NCI-H2227 treated with DMSO at 0.1 percent for 48 hours (cell line): ENCODE measurements at places on chromosomes 4 and X.

- DNase-seq, result no peak
These were observed 20.3 kb upstream of the GTPBP6 start for GRCh38 chrX:338836-339400.

DNA sequence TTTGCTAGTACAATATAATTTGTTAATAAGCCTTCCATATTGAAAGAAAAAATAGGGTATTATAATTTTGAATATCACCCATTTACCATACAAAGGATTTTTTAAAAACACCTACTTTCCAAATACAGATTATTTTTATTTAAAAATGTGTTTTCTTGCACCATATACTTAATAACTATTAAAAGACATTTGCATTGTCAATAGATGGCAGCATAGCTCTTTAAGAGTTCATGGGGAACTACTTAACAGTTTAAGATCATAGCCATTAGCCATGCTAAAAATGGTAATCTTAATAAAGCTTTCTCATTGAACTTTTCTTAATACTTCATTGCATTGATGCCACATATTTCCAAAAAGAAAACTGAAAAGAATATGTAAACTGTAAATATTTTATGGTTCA lies 1995.9 kb downstream of the C4orf33 start:
- DNase-seq, result no peak

DNA sequence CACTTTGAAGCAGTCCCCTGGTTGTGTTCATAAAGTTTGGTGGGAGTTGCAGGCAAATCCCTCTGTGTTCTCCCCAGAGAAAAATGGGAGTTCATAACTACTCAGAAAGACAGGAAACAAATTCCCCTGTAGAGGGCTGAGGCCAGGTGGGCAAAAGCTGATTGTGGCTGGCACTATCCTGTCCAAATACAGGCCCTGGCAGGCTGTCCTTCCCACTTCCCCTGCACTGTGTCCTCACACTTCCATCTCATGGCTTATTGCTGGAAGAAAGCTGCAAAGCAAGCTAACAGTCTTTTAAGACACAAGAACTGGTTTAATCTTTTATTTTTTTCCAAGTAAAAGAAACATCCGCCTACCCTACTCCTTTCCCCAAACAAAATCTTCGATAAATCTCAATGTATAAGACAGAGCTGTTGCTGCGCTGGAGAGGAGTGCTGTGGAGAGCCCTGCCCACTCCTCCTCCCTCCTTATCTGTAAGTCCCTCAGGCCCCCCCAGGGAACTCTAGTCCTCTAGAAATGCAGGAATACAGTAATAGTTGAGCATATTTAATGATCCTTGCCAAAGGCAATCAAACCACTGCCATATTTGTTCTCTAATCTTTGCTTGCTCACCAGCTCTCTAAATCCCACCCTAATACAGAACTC lies 14.0 kb downstream of the TAPT1 start:
- DNase-seq, result no peak

GRCh38 chrX:138287205-138287877 lies 424.2 kb downstream of the FGF13 start:
- DNase-seq, result no peak

- DNase-seq, result no peak
These were observed 260.1 kb upstream of the ETNPPL start for GRCh38 chr4:109022961-109023360.

- no peak for DNase-seq
These were observed 97.9 kb downstream of the NEUROG2 start for GRCh38 chr4:112418092-112418491.

- no peak for DNase-seq
These were observed 665.2 kb downstream of the FAT4 start for GRCh38 chr4:125979950-125980349.

DNA sequence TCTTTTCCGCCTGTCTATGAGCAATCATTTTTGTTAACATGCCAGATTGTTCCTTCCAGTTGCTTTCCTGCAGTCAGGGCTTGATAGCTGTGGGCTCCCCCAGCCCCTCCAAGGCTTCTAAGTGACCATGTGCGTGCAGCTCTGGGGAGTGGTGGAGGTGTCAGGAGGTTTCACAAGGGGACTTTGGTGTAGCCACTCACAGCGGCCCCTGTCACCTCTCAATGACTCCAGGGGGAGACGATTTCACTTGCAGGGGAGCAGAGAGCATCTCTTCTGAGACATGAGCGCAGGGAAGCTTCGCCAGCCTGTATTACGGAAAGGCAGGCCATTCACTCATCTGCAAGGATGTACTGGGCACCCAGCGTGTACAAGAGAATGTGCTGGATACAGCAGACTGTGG lies 3.1 kb upstream of the GPR78 start:
- DNase-seq, result no peak

GRCh38 chr4:165537028-165537648 lies 158.3 kb downstream of the CPE start:
- no peak for DNase-seq

DNA sequence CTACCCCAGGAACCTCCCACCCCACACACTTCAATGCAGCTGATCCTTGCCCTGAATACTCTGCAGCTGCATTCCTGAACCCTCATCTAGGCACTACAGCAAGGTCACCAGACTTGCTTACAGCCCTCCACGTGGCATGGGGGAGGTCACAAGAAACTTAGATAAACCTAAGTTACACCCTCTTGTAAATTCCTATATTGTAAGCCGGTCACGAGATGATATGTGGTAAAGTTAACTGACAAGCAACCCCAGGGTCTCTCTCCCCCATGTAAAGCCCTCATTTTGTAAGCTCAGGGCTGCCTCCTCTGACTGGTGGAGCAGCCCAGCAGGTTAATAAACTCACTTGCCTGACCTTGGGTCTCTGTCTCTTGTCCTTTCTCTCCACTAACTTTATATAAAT lies 570.7 kb downstream of the PCDH7 start:
- no peak for DNase-seq

- no peak for DNase-seq
These were observed 313.4 kb downstream of the LDB2 start for GRCh38 chr4:16585053-16585452.

- no peak for DNase-seq
These were observed 325.6 kb downstream of the CAMK2D start for GRCh38 chr4:113435893-113436292.

GRCh38 chr4:7428261-7429068 lies 6.3 kb downstream of the PSAPL1 start:
- DNase-seq, result no peak

- DNase-seq, result no peak
These were observed 1679.2 kb upstream of the TENM3 start for GRCh38 chr4:180564026-180564425.

DNA sequence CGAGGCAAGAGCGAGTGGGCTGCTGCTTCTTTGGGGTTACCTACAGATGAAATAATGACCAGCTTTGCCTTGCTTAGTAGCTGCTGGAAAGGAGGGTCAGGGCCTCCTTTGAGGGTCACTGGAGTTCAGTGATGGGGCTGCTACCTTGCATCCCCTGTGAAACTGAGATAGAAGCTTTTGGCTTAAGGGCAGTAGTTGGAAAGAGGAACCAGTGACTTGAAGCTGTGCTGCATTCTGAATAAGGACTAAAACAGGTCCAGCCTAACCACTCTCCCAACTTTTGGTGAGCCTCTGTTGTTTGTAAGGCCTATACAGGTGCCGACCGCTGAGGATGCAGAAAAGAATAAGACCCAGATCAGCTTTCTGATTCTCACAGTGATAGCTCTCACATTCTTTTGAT lies 41.2 kb downstream of the RASL11B start:
- no peak for DNase-seq

GRCh38 chr4:76764251-76764650 lies 133.7 kb downstream of the SOWAHB start:
- DNase-seq, result no peak

GRCh38 chr4:137375111-137375850 lies 157.0 kb downstream of the PCDH18 start:
- DNase-seq, result no peak

- no peak for DNase-seq
These were observed 30.4 kb downstream of the FAT1 start for GRCh38 chr4:186693159-186693815.

GRCh38 chrX:64394874-64395567 lies at the start of gene MTMR8:
Gene MTMR8, minus strand, starts transcription at chrX:64395452. Its CDS starts 89 bp downstream, at chrX:64395363.
- DNase-seq, result peak; percentile 41

- DNase-seq, result no peak
These were observed 1.3 kb downstream of the QDPR start for GRCh38 chr4:17510582-17510981.

DNA sequence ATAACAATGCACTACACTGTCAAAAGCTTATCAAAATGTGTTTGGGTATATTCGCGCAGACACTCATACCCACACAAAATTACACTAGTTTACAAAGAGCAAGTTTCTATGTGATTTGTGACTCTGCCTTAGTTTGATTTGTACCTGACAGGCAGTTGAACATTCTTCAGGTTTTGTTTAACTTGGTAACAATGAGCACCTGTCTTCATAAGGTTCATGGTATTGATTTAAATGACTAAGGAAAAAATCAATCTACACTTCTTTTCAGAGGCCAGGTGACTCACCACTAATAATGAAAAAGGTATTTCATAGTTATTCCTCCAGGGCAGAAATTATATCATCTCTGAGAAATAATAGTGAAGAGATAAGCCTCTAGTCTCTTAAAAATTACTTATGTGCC lies 1114.6 kb upstream of the AGA start:
- no peak for DNase-seq

DNA sequence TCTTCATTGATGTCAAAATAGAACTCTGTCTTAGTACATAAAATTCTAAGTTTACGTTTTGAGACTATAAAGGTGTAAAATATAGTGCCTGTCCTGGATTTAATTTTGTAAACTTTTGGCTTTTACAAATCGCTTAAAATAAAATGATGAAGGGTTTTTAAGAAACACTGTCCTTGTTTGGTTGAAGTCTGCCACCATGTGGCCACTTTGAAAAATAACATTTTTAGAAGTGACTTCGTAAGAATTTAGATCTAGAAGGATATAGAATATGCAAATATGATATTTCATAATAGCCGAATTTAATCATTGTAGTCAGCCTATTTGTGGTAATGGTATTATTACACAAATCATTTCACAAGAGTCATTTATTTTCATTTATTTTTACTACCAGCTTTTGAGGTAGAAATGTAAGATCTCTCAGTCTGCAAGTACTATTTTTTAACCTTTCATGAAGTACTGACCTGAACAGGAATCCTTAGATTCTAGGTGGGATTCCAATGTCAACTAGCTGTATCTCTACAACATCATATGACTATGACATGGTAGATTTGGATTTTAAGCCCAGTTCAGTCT lies 31.0 kb upstream of the FAT4 start:
- no peak for DNase-seq

- DNase-seq, result no peak
These were observed 20.9 kb downstream of the PAGE4 start for GRCh38 chrX:49850028-49850427.

DNA sequence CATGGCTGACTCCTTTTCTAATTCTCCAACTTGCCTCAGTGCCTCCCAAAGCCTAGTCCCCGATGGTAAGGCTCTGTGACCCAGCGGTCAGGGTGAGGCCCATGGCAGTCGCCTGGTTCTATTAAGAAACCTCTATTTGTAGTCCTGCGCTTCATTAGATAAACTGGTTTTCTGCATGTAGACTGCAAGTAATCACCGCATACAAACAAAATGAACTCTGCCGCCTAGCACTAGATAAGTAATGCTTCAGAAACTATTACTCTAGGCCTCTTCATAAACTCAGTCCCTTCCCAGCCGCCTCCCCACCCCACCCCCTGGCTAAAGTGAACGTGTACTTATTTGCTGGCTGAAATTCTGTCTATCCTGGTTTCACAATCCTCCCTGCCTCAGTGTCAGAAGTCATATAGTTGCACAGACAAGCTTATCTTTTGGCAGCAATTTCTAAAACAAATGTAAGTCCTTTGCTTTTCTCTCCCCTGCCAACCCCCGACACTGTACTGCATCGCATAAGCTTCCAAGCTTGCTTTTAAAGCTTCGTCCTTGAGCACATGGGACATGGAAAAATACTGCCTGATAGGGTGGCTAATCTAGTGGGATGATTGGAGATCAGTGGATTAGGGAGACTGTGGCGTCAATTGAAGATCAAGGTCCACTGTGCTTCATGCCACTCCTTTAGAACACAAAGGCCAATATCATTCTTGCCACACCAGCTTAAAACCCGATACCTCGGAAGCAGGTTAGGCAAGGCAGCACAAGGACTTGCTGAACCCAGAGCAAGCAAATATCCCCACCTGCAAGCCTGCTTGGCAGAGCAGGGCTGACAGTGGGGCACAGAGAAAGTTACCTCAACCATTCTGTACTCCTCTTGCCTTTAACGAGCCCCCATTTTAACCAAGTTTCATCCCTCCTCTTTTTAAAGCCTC lies 125.8 kb downstream of the IRF2 start:
- no peak for DNase-seq
